ENCODE measurements at places on chromosomes 6 and 20.

DNA sequence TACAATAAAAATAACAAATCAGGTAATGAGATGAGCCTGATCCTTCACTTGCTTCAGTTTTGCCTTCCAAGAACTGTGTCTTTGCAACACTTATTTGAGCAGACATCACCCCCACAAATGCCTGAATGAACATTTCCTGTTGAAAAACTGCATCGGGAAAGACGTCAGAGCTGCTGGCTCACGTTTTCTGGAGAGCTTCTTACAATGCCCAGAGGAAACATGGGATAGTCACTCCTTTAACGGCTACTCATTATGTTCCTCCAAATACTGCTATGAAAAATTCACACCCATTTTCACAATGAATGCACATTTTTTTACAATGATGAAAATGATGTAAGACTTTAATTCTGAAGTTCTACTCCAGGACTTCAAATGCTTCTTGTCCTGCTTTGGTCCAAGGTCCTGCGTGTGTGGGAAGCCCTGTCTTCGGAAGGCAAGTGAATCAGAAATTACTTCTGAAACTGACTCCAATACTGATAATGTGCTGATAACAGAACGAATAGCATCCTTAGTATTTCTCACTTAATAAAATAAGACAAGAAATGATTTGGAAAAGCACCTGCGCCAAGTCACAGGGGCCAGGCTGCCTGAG is 238.0 kb downstream of the ANKRD60 start:
- no peak for DNase-seq

DNA sequence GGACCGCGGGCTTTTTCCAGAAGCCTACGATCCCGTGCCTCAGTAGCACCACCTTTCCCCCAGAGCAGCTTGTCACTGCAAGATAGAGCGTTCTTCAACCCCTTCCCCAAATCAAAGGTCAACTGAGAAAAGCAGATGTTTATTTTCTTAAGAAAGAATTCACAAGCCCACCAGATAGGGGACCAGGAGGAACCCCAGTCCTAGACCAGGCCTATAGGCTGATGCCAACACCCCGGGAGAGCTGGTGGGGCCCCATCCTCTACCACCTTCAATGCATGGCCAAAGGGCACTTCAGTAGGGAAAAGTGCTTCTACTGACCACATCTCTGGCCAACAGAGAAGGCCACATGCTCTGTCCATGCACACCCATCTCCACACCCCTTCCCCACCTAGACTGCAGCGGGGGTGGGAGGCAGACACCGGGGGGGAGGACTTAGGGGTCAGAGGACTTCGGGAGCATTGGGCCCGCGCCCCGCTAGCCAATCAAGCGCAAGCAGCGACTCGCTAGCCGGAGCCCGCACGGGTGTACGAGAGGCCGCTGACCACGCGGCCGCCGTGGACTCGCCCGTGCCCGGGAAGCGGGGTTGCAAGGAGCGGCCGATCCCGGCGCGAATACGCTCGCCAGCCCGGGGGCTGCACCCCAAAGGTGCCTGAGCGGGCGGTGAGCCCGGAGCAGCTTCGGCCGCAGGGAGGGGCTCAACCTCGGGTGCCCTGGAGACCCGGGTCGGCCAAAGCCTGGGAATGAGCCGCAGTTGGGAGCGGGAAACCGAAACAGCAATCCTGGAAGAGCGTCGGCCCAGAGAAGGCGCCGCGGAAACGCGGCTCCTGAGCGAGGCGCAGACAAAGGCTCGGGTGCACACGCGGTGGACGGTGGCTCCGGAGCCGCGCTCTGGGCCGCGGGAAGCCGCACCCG is 2.8 kb downstream of the PDE10A start:
- no peak for DNase-seq

GRCh38 chr20:61220131-61220530 is 31.9 kb upstream of the CDH4 start:
- no peak for DNase-seq

GRCh38 chr6:40499215-40499614 is 87.9 kb downstream of the LRFN2 start:
- DNase-seq, result no peak

GRCh38 chr6:78599526-78599925 is 267.8 kb upstream of the IRAK1BP1 start:
- no peak for DNase-seq

DNA sequence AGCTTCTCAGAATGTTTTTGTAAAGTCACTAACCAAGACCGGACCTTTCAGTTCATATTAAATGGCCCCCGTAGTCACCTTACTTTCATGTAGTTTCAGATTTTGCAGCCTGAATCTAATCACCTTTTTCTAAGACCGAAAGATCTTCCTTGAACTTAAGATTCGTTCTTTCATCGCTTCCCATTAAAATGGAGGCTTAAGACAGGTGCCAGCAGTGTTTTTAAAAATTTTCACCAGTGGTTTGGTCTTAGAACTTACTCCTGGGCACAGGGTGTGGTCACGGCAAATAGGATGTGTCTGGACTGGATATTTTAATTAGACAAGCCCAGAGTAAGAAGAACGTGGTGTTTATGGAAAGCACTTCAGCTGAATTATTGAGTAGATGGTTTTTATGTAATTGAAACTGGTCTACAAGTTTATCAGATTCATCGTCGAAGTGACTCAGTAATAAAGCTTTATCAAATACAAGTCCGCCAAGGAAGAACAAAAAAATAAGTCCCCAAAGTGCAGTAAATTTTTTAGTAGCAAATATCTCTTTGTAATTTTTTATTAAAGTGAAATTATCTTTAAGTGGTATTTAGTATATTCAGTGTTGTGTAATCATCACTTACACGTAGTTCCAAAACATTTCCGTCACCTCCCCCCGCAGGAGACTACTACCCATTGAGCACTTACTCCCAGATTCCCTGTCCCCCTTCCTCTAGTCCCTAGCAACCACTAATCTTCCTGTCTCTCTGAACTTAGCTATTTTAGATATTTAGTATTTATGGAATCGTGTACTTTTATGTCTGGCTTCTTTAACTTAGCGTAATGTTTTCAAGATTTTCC is 868 bp downstream of the SRSF3 start:
- no peak for DNase-seq

GRCh38 chr20:9353916-9354276 is 160.5 kb upstream of the LAMP5 start:
- no peak for DNase-seq

- DNase-seq, result no peak
Measured at GRCh38 chr20:36862857-36863668, 12.9 kb upstream of the TLDC2 start.

- no peak for DNase-seq
Measured at GRCh38 chr20:7151676-7152470, 384.4 kb downstream of the BMP2 start.

DNA sequence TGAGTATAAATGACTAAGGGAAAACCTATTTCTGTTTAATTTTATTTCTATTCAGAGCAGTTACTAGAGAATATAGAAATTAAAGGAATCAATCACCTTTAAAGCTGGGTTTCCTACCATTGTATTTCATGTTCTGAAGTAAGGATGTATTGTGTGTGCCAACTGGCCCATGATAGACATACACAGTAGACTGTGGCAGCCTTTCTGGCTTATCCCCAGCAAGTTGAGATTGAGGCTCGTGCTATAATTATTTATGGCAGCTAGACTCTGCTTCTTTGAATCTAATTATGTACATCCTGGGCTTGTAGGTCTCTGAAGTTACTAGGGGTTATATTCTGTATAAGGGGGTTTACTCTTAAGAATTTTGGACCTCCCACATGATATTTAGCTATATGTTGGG is 44.4 kb downstream of the ZNF292 start:
- no peak for DNase-seq

- DNase-seq, result no peak
Measured at GRCh38 chr6:170459451-170459850, 93.7 kb downstream of the PSMB1 start.

GRCh38 chr20:23569570-23569969 is 1.3 kb upstream of the CST9L start:
- no peak for DNase-seq

DNA sequence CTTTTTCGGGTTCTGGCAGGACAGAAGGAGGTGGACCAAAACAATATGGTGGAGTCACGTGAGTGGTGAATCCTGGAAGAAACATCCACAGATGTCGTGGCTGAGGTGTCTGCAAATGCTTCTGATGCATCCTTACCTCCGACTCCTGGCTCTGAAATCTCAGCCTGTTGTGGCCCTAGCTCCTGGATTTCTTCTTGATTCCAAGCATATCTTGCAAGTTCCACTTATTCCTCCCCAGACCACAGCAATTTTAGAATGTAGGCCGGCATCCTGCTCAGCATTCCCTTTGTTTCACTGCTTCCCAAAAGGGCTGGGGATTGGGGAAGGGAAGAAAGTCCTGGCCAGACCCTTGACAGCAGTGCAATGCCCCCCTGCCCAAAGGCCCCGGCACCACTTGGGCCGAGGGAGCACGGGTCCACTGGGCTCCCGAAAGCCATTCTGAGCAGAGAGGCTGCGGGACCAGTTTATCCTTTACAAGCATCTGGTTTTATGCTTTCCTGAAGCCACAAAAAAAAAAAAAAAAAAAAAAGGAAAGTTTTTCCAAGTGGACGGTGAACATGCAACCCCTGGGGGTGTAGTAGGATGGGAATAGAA is 200.9 kb upstream of the RNF24 start:
- DNase-seq, result no peak

GRCh38 chr20:38218566-38218885 is 42.0 kb downstream of the KIAA1755 start:
- no peak for DNase-seq

DNA sequence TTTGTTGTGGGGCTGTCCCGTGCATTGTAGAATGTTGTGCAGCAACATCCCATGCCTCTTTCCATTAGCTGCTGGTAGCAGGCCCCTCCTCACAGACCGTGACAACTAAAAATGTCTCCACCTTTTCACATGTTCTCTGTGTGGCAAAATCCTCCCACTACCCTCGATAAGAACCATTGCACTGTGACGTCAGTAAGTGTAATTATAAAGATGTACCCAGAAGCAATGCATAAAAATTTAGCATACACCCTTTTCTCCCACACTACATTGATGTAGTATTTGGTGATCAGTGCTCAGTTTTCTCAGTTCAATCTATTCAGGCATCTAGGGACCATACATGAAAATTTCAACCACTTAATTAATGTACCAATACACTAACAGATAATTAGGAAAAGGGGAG is 389.9 kb downstream of the DOK5 start:
- no peak for DNase-seq

DNA sequence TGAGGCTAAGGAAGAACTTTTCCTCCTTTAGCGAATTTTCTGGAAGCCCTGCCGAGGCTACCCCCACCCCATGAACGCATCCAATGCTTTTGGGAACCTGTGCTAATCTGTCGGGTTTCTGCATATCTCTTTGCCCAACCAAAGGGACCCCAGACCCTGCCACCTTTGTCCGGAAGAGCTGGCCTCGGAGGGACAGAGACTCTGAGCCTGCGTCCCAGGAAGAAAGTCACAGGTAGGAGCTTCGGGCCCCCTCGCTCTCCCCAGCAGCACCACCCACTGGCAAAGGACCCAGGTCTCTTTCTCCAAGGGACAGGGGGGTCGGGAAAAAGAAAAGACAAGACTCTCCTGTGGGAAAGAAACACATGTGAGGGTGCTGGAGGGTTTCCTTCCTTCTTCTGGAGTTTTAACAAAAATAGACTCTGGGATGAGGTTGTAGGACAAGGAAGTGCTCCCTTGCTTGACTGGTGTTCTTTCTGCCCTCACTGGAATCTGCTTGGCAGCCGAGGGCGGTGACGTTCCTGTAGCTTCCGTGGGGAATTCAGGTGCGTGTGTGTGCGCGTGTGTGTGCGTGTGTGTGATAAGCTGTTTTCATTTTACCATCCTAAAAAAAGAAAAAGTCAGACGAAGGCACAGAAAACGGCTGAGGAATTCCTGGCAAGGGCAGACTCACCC is 16.3 kb upstream of the FOXC1 start:
- no peak for DNase-seq

GRCh38 chr6:24566020-24566767 is 71.4 kb downstream of the ALDH5A1 start:
- DNase-seq, result no peak

- DNase-seq, result no peak
Measured at GRCh38 chr6:95209074-95209473, 368.3 kb upstream of the MANEA start.

- no peak for DNase-seq
Measured at GRCh38 chr6:25442898-25443297, 163.7 kb downstream of the CARMIL1 start.

GRCh38 chr6:41462033-41462432 is 84.1 kb upstream of the FOXP4 start:
- DNase-seq, result no peak

- no peak for DNase-seq
Measured at GRCh38 chr6:113394216-113394615, 462.9 kb upstream of the MARCKS start.

GRCh38 chr6:53643481-53643965 is 22.0 kb downstream of the KLHL31 start:
- DNase-seq, result no peak

- DNase-seq, result no peak
Measured at GRCh38 chr6:136180704-136181511, 69.2 kb downstream of the MTFR2 start.

DNA sequence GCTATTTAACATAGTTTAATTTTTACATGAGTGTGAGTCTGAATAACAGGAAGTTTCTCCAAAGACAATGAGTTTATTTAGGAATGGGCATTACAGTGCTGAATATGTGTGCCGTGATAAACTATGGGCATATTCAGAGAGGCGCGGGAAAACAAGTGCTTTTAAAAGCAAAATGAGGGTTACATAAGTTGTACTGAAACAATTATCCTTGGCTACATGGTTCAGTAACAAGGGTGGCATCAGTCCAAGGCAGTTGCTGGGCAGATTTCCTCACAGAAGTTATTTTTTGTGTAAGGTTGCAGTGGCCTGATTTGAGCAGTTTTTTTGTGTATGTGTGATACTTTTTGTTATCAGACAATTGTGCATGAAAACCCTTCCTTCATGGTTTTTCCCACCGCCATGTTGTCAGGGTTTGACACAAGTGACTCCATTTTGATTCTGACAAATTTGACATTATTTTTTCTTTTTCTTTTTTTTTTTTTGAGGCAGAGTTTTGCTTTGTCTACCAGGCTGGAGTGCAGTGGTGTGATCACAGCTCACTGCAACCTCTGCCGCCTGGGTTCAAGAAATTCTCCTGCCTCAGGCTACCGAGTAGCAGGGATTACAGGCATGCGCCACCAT is 22.3 kb upstream of the PXDC1 start:
- DNase-seq, result no peak

- no peak for DNase-seq
Measured at GRCh38 chr6:16355238-16355637, 116.9 kb downstream of the GMPR start.

DNA sequence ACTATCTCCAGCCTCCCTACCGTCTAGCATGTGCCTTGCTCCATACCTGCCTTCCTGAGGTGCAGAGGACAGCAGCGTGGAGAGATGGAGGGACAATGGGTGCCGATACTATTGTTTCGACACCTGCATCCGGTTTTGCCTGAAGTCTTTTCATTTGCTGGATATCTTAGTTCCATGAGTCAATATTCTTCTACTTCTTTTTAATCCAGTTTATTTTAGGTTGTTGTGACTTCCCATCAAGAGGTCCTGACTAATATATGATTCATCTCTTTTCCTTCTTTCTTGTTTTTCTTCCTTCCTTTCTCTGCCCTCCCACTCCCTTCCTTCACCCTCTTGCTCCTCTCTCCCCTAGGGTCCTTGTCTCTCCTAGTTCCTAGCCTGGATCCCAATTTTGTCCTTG is 91.4 kb downstream of the CDH26 start:
- no peak for DNase-seq
